LNCaP clone FGC (cell line): ENCODE measurements at places on chromosomes 6 and 20.

DNA sequence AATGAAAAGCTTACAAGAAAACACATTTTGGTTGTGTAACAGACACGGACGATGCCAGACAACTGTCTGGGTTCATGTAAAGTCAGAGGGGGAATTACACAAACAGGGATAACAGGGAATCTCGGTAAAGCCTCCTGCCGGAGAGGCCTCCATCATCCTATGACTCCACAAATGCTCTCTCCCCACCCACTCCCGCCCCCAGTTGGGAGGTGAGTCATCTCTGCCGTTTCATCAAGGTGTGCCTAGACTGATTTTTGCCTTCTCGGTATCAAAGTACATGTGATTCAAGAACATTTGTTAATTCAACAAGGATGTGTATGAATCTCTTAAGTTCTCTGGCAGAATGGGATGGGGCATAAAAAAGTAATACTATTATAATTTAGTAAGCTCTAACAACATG, 304.9 kb upstream of the PRDM1 start:
- no peak for DNase-seq

DNA sequence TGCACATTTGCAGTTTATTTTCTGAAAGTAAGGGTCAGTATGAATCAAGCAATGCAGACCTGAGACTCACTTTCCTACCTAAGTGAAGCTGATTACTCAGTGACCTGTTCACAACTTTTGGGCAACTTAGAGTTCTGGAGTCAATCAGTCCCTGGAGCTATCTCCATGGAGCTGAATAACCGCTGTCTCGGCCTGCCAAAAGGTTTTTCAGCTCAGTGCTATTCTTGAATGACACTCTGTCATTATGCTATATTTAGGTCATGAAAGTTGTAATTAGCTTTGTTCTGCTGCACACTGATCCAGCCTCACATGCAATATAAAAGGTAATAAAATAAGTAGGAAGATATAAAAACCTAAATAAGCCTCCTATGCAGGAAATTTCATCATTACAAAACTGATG, 356.0 kb downstream of the BMP2 start:
- DNase-seq: no peak

GRCh38 chr20:56859039-56859800, 230.1 kb downstream of the TFAP2C start:
- no peak for DNase-seq

GRCh38 chr20:64099086-64099786, 8.1 kb downstream of the NPBWR2 start:
- no peak for DNase-seq

GRCh38 chr6:132961610-132962009, 147.2 kb downstream of the RPS12 start:
- DNase-seq: no peak

DNA sequence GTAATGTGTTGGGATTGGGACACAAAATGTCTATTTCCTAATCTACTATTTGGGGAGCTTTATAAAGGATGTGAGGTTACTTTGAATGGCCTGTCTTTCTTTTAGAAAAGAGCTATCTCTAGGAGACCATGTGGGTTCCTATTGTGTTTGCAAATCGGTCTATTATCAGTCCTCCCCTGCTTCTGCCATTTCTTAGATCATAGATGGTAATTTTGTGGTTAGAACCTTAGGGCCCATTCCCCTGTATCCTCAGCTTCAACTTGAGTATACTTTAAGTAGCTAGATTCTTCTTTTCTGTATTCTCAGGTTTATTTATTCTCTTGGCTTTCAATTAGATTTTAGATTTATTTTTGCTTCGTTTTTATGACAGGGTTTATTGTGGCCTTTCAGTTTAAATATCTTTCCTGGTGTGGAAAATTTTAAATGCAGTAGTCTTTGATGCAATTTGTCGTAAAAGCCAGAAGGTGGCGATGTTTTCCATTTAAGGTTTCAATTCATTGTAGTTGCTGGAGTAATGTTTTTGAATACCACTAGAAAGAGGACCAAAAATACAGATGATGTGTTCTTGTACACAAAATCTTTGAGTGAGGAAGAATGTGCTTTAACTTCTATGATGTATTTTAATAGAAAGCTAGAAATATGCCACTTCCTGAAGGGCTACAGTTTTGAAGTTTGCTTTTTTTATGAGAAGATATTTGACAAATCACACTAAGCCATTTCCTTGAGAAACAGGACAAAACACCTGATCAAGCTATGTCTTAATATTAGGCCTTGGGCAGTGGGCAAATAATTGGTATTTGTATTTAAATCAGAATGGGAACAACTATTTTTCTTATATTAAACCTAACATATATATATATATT, 20.3 kb downstream of the TBPL1 start:
- no peak for DNase-seq

DNA sequence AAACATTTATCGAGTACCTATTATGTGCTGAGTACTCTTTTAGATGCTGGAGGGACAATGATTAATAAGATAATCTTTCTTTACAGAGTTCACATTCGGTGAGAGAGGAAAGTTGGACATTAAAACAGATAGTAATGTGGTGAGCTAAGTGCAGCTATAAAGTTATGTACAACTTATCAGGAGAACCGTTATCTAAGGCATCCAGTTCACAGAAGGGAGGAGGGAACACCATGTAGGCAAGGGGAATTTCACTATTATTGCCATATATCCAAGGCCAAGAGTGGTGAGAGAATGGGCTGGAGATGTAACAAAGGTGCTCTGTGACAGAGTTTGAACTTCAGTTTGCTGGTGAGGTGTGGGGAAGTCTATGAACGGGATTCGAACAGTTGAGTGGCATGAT, 105.8 kb downstream of the CARMIL1 start:
- DNase-seq: no peak

DNA sequence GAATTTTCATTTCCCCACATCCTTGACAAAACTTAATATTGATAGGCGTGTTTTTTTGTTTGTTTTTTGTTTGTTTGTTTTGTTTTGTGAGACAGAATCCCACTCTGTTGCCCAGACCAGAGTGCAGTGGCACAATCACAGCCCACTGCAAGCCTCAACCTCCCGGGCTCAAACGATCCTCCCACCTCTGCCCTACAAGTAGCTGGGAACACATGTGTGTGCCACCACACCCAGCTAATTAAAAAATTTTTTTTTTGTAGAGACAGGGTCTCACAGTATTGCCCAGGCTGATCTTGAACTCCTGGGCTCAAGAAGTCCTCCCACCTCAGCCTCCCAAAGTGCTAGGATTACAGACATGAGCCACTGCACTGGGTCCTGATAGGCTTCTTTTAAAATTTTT, 9.2 kb downstream of the CEP57L1 start:
- no peak for DNase-seq

- DNase-seq: no peak
These were observed 24.6 kb downstream of the DST start for GRCh38 chr6:56618050-56618449.

DNA sequence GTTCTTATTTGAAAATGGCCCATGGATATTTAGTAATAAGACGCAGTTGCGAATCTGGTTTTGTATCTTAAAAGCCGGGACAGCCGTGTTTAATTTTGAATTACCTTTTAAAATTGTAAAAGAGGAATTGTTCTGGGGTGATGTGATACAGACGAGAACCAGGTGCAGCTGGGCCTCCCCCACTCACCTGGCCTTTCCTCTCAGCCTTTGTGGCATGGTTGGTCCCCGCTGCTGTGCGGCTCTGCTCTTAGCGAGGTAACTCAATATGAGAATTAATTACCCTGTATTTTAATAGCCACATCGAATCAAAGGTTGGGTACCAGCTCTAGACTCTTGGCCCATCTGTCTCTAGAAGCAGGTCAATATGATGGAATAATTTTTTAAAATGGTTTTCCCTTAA, 56.5 kb upstream of the DACT2 start:
- no peak for DNase-seq

DNA sequence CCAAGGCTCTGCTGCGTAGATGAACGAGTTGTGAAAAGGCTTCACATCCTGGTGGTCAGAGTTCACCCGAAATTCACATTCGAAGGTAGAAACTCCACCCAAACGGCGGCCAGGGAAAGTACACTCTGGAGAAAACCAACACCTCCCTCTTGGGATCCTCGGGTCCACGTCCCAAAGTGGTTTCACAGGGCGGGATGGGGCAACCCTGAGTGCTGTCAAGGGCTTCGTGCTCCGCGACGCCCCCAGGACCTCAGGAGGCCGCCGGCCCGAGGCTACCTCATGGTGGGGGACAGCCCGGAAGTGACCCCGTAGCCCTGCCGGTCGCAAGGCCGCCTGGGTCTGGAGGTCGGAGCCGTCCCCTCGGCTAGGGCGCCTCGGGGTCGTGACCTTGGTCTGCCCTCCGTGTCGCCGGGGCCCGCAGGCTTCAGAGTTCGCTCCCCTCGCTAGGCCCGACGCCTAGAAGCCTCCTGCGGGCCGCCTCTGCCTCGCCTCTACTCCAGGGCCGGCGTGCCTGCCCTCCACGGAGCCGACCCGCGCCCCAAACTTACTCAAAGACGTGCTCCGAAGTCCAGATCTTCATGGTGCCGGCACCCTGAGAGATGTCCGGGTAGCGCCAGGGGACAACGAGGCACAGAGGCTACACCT, at the start of gene PRELID3B:
Gene PRELID3B, minus strand, starts transcription at position 636 of the 645 bp plus-strand sequence. Its CDS starts 56 bp downstream, at position 580.
- no peak for DNase-seq

- no peak for DNase-seq
These were observed 104.9 kb upstream of the IYD start for GRCh38 chr6:150263765-150264404.

DNA sequence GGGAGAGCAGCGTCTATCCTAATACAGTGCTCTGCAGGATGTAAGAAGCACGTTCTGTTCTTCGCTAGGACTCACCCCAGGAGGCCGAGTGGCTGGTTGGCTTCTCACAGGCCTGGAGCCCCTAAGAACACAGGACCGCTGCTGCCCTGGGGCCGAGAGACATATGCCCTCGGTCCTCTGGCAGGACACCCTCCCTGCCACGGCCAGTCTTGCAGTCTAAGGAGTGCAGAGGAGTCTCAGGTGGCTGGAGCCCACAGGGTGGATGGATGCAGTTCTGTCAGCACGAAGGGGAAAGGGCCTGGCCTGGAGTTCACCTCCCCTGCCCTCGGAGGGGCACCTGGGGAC, 96.5 kb downstream of the SMOC2 start:
- DNase-seq: no peak

GRCh38 chr20:50635676-50636600, 55.4 kb downstream of the RIPOR3 start:
- DNase-seq: no peak

GRCh38 chr20:24033565-24033964, 45.0 kb upstream of the GGTLC1 start:
- DNase-seq: no peak

GRCh38 chr6:14074476-14075094, 43.0 kb upstream of the CD83 start:
- DNase-seq: no peak

DNA sequence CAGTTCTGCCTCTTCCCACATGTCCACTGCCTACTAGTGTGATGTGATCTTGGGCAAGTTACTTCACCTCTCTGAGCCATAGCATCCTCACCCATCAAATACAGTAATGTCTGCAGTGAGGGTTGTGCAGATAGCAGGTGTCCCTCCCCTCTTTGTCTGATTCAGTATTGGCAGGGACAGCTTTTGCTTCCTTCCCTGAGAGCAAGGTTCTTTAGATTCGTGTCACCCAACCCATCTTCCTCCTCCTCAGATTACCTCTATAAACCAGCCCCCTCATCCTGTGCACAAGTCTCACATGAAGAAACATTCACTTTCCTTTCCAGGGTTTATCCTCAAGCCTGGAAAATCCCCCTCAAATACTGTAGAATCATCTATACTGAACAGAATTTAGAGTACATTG, 15.4 kb downstream of the ACTR5 start:
- DNase-seq: no peak

- DNase-seq: peak; percentile 54
These were observed 115.4 kb downstream of the OPRM1 start for GRCh38 chr6:154154389-154154967.

GRCh38 chr20:49682798-49683197, 30.9 kb downstream of the B4GALT5 start:
- DNase-seq: no peak

GRCh38 chr6:139296927-139297326, 5.1 kb upstream of the TXLNB start:
- DNase-seq: no peak

DNA sequence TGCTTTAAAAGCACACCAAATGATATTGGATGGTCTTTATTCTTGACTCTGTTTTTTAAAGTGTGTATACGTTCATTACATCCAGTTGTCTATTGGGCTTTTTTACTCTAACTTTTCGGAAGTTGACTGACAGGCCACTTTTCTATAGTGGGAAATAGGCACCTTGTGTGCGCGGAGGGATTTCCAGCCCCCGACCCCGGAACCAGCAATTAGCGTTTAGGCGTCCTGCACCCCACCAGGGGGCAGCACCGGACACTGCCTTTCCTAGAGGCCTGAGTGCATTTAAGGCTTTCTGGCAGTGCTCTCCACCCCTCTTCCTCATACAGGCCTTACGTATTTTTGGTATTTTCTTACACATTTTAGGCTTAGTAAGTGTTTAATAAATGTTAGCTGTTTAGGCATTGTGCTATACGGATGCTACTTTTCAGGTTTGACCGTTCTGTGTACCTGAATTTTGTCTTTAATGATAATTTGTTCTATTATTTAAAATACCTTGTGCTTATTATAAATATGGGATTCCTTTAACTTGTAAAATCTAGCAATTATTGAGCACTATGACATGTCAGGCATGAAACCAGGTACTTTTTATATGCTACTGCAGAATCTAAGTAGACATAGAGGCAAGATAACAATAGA, 231.8 kb downstream of the BCKDHB start:
- DNase-seq: peak; percentile 25

DNA sequence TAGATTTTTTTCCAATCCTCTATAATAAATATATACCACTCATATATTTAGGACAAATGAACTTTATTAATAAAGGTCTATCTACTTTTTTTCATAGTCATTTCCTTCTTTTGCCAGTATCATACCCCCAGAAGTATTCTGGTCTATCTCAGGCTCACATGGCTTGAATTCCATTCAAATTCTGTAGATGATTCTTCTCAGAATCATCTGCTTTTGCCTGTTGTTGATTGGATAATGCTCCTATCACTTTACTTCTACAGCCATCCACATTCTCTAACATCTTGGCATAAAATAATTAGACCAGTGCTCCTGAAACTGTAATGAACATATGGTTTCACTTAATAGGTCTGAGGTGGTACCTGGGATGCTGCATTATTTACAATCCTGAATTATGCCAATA, 121.2 kb downstream of the GFRAL start:
- DNase-seq: no peak

GRCh38 chr6:43827898-43828297, 57.9 kb downstream of the VEGFA start:
- no peak for DNase-seq

GRCh38 chr6:34339432-34339831, 53.0 kb downstream of the NUDT3 start:
- DNase-seq: no peak

DNA sequence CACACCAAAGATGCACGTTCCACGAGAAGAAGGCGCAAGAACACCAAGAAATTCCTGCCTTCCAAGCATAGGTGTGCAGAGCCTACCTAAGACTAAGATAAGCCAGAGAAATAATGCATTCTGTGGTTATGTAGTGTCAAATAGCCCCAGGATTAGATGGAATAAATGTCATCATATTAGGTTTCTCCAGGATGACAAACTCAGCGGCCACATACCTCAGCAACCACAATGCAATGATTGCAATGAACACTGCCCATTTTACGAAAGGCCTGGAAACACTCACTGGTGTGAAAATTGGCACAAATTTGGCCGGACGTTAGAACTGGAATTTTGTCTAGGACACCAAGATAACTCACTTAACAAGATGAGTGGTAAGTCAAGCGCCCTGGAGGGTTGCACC, 129.7 kb downstream of the SLC22A3 start:
- DNase-seq: no peak
